AG04449 (cell line): ENCODE measurements at places on chromosomes 7 and 10.

- DNase-seq = no peak
These were observed 68.5 kb upstream of the OSBPL3 start for GRCh38 chr7:25048444-25048834.

- no peak for DNase-seq
These were observed 127.8 kb upstream of the BTBD16 start for GRCh38 chr10:122143238-122143841.

DNA sequence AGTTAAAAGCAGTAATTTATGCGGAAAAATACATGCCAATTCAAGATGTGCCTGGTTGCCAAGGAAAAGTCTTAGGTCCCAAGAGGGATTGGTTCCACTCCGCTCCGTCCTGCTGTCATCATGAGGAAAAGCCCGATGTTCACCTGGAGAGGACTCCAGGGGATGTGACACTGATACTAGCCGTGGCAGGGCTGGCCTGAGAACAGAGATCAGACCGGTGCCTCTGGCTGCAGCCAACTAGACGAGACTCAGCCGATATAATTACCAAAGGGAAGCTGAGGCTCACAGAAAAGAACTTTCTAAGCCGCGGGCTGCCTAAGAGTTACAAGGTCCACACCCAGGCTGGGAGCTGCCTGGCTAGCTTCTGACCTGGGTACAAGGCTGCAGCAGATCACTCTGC, 81.3 kb upstream of the UNC5B start:
- DNase-seq = no peak

DNA sequence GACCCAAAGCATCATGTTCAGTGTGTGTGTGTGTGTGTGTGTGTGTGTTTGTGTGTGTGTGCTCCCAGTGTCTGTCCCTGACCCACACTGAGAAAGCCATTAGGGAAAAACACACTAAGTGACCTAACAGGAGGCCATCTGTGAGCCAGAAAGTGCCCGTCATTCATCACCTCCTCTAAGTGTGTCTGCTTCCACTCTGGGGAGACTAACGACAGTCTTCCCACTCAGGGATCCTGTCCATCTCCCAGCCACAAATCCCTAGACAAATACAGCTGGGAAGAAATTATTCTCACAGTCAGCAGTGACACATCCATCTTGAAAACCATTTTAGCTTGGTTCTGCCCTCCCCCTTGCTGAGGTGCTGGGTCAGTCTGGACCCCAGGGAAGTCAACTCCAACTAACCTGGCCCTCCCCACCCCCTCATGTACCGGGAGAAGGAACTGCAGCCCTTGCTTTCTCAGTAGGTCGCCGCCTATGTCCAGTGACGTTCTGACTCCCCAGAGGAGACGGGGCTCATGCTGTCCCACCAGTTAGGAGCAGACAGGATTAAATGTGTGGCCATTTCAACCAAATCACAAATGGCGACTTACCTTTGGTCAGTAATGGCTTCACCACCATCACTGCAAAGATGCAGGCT, 296.5 kb upstream of the ZNF32 start:
- DNase-seq = no peak

- DNase-seq = no peak
These were observed 118.5 kb downstream of the AMPH start for GRCh38 chr7:38512704-38513103.

GRCh38 chr10:132110111-132110521, 44.4 kb downstream of the JAKMIP3 start:
- DNase-seq = no peak

DNA sequence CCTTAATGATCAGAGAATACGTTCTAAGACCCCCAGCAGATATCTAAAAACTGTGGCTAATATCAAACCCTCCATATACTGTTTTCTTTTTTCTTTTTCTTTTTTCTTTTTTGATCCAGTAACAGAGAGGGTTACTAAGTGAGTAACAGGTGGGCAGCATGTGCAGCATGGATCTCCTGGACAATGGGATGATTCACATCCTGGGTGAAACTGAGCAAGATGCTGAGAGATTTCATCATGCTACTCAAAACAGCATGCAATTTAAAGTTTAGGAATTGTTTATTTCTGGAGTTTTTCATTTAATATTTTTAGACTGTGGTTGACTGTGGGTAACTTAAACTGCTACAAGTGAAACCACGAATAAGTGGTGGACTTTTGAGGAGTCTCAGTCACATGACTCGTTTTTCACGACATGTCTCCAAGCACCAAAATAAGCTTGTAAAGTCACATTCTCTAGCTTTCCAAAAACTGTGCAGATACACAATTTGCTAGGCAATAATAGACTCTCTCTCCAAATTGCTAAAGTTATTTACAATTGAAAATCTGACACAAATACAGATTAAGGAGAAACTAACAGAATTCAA, 716.2 kb downstream of the NXPH1 start:
- DNase-seq = no peak

DNA sequence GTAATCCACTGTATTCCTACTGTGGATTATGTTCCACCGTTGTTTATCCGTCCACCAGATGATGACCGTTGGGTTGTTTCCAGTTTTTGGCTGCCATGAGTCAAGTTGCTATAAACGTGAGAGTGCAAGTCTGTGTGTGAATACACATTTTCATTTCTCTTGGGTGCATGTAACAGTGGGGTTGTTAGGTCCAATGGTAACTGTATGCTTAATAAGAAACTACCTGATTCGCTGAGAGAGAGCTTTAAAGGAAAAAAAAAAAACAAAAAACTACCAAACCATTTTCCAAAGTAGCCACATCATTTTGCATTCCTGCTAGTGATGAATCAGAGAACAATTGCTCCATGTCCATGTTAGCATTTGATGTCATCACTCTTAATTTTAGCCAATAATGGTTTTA, 15.9 kb downstream of the UBN2 start:
- no peak for DNase-seq

- DNase-seq = no peak
These were observed 35.0 kb downstream of the ARMH3 start for GRCh38 chr10:102020938-102021337.

GRCh38 chr7:106896231-106896630, 31.1 kb downstream of the PIK3CG start:
- no peak for DNase-seq

- no peak for DNase-seq
These were observed 63.5 kb upstream of the ZMIZ1 start for GRCh38 chr10:79005126-79005810.

GRCh38 chr7:150964593-150965111, 13.5 kb downstream of the KCNH2 start:
- no peak for DNase-seq

DNA sequence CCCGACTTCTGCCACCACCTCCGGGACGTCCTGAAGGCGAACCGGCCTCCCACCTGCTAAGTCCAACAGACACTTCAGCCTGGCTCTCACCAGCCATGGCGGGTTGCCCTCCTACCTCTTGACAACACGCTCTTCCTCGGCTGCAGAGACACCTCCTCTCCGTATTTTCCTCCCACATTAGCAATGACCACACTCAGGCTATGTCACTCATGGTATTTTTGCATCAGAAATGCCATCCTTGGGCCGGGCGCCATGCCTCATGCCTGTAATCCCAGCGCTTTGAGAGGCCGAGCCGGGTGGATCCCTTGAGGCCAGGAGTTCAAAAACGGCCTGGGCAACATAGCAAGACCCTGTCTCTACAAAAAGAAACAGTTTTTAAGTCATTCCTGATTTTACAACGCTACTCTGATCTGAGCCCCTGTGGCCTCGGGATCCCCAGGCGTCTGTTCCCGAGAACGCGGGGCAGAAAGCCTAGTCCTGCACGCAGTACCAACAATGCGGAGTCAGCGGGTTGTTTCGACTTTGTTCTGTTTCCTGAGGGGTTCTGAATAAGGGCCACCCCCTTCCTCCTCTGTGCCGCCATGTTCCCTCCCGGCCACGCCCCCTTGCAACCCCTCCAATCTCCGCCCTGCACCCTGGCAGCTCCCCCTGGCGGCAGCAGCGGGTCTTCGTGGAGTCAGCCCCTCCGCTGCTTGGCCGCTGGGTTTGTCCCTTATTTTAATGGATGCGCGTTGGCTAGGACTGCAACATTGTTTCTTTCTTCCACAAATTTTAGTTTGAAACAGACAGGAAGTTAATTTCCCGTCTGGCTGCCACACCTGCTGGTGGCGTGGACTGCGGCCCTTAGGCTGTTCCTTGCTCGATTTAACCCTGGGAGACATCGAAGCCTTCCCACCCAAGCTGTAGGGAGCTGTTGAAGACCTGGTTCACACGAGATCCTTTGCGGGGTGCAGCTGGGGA, 9.7 kb upstream of the ZFAND2A start:
- DNase-seq = no peak

- DNase-seq = no peak
These were observed 31.7 kb downstream of the GPR85 start for GRCh38 chr7:113054938-113055337.

DNA sequence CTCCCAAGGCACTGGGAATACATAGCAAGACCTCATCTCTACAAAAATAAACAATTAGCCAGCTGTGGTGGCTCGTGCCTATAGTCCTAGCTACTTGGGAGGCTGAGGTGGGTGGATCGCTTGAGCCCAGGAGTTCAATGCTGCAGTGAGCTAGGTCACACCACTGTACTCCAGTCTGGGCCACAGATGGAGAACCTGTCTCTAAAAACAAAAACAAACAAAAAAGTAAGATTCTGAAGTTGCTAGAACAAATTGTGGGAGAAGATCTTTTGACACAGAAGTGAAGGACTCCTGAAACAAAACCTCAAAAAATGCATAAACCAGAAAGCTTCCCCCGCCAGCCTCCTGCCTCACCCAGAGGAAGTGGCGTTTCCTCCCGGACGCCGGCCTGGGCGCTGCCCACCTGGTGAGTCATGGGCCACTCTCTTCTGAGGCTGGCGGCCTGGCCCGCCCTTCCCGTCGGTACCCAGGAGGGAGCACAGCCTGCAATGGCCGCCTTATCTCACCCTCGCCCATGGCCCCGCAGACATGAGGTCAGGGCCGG, 25.4 kb upstream of the ELN start:
- peak; percentile 21 for DNase-seq

- DNase-seq = no peak
These were observed 64.1 kb upstream of the ITGB1 start for GRCh38 chr10:33022090-33022489.

- no peak for DNase-seq
These were observed 356.8 kb upstream of the ADARB2 start for GRCh38 chr10:2094171-2094570.

GRCh38 chr7:68176974-68177373, 1180.3 kb downstream of the TYW1 start:
- peak; percentile 12 for DNase-seq

DNA sequence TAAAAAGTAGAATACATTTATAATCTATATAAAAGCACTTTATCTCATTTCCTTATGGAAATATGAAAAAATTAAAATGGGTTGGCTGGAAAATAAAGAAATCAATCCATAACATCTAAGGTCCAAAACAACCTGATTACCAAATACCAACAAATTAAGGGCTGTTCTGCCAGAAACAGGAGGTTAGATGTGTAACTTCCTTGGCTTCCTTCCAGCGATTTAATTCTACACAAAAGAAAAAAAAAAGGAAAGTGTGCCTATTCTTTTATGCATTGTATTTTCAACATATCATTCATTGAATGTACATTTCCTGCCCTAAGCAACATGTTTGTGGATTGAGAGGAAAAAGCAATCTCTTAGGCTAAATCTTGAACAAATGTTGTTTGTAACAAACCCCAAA, 36.2 kb upstream of the USP6NL start:
- DNase-seq = no peak

- no peak for DNase-seq
These were observed 62.5 kb upstream of the KCNMA1 start for GRCh38 chr10:77700086-77700485.

DNA sequence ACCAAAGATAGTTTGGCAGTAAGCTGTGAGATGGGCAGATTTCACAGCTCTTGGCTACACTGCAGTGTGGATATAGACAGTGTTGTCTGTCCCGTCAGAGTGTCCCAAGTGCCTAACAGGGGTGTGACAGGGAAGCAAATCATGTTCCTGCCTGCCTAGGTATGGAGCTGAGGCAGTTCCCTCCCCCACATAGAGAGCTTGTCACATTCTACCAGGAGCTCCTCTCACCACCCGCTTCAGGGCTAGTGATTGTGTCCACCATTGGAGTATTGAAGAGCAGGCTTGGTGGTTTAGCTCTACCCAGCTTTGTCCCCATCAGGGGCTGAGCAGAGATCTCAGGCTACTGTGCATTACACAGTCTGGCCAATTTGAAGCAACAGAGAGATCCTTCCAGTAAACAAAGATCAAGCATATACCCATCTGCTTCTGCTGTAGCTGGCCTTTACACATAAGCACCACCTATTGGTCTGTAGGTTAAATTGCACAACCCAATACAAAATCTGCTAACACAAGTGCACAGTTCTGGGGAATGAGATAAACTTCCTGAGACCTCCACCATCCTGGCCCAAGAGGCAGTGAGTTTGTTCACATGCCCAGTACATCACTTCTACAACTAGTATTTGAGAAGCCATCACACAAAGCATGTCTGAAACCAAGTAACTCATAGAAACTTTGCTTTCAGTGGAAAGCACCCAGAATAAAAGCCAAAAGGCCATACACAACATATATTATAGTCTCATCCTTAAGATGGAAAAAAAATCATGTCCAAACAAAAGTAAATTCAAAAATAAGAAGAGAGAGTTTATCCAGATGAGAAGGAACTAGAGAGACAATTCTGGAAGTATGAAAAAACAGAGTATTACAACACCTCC, 67.3 kb downstream of the GLCCI1 start:
- DNase-seq = no peak

DNA sequence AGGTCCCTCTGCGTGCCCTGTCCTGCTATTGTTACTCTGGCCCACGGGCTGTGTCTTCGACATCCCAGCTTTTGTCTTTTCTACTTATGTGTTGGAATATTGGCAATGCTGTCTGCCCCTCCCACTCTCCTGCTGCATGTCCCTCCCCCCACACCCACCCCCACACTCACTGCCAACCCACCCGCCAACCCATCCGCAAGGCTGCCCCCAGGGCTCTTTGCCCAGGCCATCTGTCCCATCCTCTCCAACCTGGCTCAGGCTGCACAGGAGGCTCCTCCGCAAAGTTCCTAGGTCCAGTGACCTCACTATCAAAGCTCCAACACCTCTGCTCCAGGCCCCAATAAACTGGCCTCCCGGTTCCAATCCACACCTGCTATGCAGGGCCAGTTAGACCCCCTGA, 167.1 kb upstream of the PRR15 start:
- no peak for DNase-seq

GRCh38 chr10:22252224-22252800, 34.5 kb upstream of the EBLN1 start:
- no peak for DNase-seq

- no peak for DNase-seq
These were observed 181.9 kb upstream of the VSTM2A start for GRCh38 chr7:54360075-54360840.

DNA sequence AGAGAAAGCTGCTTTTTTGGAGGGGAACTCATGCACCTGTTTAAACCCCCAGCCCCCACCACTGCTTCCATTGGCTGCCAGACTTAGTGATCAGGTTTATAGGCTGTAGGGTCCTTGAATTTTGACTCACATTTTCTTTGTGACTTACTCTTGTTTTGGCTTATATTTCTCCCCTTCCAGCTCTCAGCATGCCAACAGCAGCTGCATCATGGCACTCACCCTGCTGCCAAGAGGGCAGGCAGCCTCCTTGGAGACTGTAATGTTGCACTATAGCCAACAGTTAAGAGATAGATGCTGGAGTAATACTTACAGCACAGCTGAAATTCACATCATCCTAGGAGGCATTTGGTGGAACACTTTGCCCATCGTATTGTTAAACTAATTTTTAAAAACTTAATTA, 98.0 kb upstream of the GLCCI1 start:
- no peak for DNase-seq

- no peak for DNase-seq
These were observed 162.2 kb downstream of the AOAH start for GRCh38 chr7:36562121-36562520.

GRCh38 chr10:71840177-71840957, 10.7 kb downstream of the PSAP start:
- peak; percentile 97 for DNase-seq

- DNase-seq = peak; percentile 65
These were observed 129.6 kb downstream of the DKK1 start for GRCh38 chr10:52443419-52444388.
